Fibroblast of skin of back (primary cell): ENCODE measurements at places on chromosomes 16 and 17.
A peak's percentile ranks its signal among the peaks of the same experiment; 100 is the strongest.

DNA sequence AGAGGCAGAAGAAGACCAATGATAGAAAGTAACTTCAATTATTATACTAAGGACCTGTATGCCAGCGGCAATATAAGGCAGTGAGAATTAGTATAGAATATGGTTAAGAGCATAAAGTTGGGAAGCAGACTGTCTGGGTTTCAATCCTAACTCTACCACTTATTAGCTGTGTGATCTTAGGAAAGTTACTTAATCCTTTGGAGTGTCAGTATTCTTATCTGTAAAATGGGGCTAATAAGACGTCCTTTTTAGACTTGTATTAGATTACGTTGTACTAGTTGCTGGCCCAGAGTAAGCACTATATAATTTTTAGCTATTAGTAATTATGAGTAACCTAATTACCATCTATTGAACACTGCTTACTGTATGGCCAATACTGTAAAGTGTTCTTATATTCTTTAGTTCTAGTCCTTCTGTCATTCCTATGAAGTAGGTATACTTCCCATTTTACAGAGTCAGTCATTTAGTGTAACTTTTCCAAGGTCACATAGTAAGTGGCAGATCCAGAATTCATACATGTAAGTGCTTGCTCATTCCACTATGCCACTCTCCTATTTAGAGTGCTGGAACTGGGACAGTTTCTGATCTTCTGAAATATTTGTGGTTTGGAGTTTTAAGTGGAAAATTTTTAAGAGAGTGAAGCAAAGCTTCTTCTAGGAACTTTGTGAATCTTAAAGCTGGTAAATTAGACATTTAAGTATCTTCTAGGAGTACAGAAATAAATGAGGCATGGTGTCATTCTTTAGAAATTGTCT is 22.5 kb downstream of the HEATR9 start:
- peak; percentile 2 for DNase-seq

GRCh38 chr17:28367641-28368305 is 2.3 kb downstream of the VTN start:
- no peak for DNase-seq

DNA sequence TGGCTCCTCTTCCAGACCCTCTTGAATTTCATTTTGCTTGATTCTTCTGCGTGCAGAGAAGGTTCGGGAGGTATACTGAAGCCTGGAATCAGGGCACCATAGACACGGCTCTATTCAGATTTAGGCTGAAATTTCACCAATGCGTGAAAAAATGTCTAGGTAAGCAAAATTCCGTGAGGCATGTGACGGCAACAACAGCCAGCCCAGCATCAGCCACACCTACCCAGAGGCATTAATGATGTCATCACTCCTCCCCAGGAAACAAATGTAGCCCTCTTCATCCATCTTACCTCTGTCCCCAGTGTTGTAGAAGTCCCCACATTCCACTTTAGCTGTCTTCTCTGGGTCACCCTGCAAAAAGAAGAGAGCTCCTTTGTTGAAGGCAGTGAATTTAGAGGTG is 50.8 kb upstream of the ACSM2B start:
- DNase-seq, result no peak

GRCh38 chr16:8923199-8923598 is 40.5 kb downstream of the USP7 start:
- no peak for DNase-seq

DNA sequence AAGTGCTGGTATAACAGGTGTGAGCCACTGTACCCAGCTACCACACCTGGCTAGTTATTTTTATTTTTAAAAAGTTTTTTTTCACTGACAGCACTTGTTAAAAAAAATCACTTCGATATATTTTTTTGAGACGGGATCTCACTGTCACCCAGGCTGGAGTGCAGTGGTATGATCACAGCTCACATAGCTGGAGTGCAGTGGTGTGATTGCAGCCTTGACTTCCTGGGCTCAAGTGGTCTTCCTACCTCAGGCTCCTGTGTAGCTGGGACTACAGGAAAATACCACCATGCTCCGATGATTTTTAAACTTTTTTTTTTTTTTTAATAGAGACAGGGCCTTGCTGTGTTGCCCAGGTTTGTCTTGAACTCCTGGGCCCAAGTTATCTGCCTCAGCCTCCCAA is 12.9 kb downstream of the NBR1 start:
- no peak for DNase-seq

DNA sequence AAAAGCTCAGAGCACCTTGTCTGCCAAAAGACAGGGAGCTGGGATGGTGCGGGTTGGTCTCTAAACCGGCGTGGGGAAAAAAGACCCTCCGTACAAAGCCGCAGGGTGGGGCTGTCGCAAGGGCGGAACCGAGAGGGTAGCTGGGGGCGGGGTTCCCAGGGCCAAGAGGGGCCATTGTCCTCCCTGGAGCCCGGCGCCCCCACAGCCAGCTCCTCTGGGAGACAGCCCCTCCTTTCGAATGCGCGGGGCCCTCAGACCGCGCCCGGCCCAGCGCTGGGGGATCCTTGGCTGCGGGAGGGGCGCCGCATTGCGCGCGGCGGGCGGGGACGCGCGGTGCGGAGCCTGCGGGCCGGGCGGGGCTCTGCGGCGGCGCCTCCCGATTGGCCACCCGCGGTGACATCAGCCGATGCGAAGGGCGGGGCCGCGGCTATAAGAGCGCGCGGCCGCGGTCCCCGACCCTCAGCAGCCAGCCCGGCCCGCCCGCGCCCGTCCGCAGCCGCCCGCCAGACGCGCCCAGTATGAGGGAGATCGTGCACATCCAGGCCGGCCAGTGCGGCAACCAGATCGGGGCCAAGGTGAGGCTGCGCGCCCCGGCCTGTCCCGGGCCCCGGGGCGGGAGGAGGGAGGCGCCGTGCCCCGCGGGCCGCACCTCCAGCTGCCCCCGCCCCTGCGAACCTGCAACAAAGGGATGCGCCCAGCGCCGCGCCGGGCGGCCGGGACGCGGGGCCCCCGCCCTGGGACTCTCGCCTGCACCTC is at the start of gene TUBB3:
Gene TUBB3 (plus strand): TSS at position 459 of the 756 bp plus-strand sequence. CDS start 60 bp downstream, at position 519.
- peak; percentile 85 for DNase-seq

DNA sequence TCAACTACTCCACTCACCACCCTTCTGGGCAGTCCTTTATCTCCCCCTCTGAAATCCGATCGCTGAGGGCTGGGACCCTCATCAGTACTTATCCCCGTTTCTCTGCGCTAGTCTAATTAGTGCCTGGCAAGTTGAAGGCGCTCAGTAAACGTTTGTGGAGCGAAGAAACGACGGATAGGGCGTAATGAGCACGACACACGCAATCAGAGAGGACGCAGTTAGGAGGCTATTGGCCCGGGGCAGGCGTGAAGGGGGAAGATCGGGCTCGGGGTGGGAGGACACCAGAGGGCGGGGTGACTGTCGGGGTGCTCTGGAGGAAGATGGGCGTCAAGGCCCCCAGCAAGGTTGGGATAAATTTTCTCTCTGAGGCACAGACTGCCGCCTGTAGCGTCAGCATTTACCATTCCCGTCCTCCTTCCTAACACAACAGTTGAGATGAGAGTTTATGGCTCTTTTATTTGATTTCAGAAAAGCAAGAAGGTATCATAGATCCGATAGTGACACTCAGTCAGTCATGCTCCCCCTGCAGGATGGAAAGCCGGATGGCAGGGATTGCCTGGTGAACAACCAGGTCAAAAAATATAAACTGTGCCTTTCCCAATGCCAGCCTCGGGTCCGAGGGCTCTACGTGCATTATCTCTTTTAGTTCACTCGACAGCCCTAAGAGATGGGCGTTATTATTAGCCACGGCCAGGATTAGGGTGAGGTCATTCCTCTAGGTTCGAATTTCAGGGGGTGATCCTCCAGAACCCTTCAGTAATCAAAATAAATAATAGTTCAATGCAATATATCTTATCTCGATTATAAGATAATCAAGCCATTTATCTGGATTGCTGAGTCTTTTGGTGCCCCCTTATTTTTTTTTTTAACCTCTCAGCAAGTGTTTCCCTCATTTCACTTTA is 9.5 kb upstream of the ARL4D start:
- peak; percentile 82 for DNase-seq

DNA sequence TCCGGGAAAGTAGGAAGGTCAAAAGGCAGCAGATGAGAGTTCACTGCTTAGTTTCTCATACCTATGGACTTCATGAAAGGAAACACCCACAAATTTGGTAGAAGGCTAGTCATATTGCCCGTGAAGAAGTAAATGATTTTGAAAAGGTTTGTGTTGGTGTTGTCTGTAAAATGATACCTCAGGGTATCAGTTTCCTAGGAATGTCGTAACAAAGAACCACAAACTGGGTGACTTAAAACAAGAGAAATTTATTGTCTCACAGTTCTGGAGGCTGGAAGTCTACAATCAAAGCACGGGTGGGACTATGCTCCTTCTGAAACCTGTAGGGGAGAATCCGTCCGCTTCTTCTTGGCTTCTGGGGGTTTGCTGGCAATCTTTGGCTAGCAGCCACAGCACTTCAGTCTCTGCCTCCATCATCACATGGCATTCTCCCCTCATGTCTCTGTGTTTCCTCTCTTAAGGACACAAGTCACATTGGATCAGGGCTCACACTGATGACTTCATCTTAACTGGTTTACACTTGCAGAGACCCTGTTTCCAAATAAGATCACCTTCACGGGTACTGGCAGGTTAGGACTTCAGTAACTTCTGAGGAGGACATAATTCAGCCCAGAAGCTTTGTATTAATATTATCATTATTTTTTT is 2.0 kb upstream of the NAE1 start:
- DNase-seq, result no peak

DNA sequence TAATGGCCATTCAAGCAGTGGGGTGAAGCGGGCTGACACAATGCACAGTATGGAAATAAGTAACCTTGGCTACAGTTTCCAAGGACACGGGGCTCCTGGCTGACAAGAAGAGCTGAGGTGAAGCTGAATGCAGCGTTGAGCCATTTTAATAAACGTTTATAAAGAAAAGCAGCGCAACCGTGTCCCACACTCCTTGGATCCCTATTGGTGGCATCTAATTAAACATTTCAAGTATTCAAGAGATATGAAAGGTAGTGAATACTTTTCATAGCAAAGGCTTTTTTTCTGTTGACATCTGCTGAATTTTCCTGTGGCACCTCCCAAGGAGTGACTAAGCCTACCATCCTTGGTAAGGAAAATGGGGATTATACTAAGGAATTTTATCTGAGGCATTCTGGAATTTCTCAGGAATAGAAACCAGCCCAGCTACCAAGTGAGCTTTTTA is 26.5 kb downstream of the DUSP14 start:
- peak; percentile 90 for DNase-seq

DNA sequence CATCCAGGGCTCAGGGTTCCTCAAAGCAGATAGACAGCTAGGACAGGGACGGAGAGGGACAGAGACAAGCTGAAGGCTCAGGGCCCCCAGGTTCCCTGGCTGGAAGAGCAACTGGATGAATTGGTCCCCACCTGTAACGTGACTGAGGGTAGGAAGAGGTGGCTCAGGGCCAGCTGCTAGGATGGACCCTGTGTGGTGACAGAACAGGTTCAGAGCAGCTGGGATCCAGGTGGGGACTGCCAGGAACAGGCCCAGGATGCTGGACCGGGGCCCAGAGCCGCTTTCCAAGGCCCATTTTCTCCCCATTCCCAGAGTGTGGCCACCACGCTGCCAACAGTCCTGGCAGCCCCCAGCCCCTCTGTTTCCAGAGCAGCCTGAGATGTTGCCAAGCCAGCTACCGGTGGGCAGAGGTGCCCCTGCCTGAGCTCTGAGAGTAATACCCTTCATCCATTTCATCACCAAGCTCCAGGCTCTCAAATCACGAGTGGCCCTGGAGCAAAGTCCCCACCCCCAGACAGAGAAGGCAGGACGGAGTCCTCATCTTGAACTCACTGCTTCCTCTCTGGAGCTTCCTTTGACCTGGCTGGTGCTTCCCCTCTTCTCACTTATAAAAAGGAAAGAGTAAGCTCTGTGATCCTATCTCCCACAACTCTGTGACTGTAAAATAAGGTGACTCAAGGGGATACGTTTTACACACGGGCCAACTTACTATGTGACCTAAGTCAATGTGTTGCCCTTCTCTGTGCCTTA is 79.6 kb downstream of the TMEM132E start:
- DNase-seq, result no peak

GRCh38 chr17:10316801-10317542 is 55.8 kb downstream of the MYH13 start:
- peak; percentile 59 for DNase-seq

- DNase-seq, result no peak
Measured at GRCh38 chr16:8720080-8720966, 45.9 kb downstream of the ABAT start.

GRCh38 chr17:50127697-50128361 is 2.1 kb downstream of the SAMD14 start:
- DNase-seq, result no peak

GRCh38 chr17:4949321-4950074 is 1.2 kb upstream of the PFN1 start:
- DNase-seq, result peak; percentile 75

GRCh38 chr17:79398441-79398840 is 212.4 kb downstream of the RBFOX3 start:
- DNase-seq, result no peak

GRCh38 chr16:583815-584591 is 5.9 kb upstream of the RAB40C start:
- no peak for DNase-seq

DNA sequence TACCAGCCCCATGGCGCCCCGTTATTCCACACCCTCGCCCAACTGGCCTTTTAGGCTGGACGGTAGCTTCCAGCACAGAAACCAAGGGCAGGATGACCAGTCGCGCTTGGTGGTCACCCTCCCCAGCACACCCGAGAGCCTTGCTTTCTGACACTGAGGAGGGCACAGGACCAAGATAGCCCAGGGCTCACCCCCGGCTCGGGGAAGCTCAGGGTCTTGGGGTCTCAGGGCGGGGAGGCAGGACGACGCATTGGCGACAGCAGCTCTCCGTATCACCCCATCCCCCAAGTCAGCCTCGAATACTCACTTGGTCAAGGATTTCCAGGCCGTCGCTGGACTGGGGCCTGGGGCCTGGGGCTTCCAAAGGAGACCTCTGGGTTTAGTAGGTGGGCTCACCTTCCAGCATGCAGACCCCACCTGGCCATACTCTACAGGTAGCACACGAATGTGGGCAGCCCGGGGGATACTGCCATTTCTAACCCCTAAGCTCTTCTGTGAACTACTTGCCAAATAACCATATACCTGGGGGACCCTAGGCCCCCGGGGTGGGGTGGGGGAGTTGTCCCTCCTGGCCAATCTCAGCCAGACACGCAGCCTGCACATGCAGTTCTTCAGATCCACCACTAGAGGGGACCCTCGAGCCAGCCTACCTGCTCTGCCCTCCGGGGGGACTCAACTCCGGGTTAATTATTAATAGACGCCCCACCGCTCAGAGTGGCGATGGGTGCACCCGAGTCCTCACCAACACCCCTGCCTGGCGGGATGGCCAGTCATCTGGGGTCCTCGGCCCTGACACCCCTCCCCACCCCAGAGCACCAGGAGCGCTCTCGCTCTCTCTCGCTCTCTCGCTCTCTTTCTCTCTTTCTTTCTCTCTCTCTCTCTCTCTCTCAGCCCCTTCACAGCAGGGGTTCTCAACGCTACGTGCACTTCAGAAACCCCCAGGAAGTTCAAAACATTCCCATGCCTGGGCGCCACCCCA is 30.0 kb downstream of the TBC1D16 start:
- no peak for DNase-seq

- no peak for DNase-seq
Measured at GRCh38 chr17:45850468-45850867, 5.8 kb downstream of the SPPL2C start.
